Effector CD4-positive, alpha-beta T cell (primary cell): ENCODE measurements at places on chromosomes 7 and 10.

- DNase-seq, result peak; percentile 14
These were observed 197.4 kb downstream of the RNLS start for GRCh38 chr10:88385601-88386203.

DNA sequence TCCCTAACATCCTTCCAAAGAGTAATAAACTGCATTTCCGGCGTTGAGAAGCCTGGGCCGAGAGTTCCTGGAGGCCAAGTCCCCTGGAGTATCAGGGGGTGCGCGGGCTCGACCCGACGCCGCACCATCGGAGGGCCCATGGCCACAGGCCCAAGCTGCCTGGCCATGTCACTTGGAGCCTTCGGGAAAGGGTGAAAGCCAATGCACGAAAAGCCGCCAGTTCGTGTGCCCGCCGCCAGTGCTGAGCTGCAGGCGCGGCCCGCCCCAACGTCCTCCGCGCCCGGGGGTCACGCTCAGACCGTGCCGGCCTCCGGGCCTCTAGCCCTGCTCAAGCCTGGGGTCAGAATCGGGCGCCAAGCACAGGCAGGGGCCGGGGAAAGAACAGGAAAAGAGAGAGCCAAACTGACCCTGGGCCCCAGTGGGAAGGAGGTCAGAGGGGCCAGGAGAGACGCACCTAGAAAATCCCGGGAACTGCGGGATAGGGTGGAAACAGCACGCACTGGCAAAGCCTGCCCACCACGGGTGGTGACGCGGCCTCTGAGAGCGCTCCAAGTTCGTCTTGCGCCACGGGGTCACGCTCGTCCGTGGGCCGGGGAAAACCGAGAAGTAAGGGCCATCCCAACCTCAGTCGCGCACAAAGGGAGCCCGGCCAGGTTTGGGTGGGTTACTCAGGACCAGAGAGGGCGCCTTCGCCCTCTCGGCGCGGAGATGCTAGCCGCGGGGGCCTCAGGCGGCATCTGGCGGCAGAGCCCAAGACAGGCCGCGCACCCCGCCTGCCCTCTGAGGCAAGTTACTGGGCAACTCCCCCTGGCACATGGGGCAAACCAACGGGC, 4.2 kb upstream of the EBF3 start:
- DNase-seq, result no peak

GRCh38 chr7:7718492-7718891, at the start of gene RPA3:
TSS of gene RPA3 (minus strand) at chr7:7718607. CDS start at chr7:7640418, 78,189 bp downstream.
- no peak for DNase-seq

DNA sequence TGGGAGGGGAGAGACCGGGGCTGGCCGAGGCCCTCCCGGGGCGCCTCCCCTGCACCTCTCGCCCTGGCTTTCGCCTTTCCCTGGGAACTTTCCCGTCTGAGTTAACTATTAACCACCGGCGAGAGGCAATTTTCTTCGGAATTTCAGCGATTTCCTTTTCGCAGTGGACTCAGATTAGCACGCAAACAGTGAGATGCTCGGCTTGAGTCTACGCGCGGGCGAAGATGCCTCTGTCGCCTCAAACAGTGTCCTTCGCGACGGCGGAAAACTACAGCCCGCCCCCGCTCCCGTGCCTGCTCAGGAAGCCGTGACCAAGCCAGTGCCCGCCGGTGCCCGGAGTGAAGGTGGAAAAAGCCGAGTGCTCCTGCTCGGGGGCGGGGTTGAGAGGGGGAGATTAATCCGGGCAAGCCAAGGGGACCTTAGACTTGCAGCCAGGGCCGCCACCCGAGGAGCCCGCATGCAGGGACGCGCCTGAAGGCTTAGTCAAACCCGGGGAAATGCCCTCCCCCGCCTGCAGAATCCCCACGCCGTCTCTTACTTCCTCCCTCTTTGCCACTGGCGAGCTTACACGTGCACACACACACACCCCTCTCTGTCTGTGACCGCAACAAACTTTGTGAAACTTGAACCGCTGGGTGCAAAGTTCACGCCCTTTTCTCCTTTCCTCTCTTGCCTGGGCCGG, 14.5 kb upstream of the PAX2 start:
- DNase-seq, result no peak

DNA sequence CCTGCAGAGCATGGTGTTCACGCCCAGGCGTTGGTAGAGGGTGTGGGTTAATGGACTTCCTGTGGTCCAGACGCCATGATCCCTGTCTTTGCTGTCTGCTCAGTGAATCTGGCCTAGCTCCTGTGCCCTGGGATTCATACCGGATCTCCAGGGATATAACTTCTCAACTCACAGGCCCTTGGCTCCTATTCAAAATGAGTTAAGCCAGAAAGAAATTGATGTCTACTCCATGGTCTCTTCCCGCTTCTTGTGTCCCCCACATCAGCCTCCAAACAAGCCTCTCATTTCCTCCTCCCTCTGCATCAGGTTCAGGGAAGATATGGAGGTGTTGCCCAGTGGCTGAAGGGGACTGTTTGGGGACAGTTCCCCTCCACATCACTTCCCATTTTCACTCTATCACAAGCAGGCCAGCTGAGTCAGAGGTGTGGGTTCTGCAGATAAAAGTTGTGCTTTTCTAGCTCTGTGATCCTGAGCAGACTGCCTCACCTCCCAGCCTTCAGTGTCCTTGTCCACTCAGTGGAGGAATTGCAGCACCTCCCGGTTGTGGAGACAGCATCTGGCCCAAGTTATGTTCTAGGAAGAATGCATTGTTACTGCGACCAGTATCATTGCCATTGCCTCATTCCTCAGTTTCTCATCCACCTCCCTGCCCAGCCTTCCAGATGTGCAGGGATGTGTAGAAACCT, 22.5 kb downstream of the AKR1E2 start:
- DNase-seq, result no peak

DNA sequence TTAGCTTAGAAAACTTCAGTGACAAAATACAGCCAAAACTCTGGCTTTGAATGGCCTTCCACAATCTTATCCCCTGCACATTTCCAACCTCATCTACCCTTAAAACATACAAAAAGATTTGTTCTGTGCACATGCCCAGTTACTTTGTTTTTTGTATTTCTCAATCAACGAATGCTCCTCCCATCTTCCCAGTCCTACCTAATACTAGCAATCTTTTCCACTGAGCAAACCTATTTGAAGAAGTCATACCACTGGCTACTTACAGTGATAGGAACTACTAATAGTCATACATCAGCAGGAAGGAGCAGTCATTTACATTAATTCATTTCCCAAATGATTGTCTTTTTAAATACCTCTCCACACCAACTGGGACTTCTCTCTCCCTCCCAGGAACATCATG, 2.5 kb downstream of the USP54 start:
- DNase-seq, result no peak

DNA sequence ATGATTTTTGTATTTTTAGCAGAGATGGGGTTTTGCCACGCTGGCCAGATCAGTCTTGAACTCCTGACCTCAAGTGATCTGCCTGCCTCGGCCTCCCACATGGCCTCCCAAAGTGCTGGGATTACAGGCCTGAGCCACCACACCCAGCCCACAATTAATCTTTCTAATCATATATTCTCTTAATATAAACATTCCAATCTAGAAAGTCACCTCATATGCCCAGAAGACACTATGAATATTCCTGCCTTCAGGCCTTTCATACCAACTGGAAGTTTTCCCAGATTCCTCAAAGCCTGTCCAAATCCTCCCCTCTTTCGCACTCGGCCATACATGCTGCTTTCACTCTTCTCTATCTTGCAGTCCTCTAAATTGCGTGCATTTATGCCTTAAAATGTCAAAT, 32.6 kb downstream of the PDZD8 start:
- no peak for DNase-seq

GRCh38 chr7:129925416-129926002, 27.3 kb downstream of the UBE2H start:
- DNase-seq, result no peak

GRCh38 chr10:36489181-36489580, 636.2 kb upstream of the ANKRD30A start:
- no peak for DNase-seq

GRCh38 chr7:126501617-126502016, 751.1 kb downstream of the GRM8 start:
- no peak for DNase-seq

DNA sequence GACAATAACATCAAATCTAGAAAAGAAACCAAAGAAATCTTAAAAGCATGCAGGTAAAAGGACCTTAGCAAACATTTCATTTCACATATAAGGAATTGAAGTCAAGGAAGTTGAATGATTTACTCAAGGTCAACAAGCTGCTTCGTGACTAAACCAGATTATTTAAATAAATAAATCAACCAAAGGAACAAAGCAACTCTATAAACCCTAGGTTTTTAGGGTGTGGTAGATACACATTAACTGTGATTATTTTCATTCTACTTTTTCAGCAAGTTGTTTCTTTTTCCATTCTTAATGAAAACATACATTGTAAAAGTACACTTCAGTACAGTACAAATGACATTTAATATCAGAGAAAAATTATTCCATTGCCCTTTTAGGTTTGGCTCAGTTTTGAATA, 382.0 kb upstream of the STEAP1 start:
- DNase-seq, result no peak

GRCh38 chr10:49831352-49832035, 69.4 kb upstream of the OGDHL start:
- no peak for DNase-seq

DNA sequence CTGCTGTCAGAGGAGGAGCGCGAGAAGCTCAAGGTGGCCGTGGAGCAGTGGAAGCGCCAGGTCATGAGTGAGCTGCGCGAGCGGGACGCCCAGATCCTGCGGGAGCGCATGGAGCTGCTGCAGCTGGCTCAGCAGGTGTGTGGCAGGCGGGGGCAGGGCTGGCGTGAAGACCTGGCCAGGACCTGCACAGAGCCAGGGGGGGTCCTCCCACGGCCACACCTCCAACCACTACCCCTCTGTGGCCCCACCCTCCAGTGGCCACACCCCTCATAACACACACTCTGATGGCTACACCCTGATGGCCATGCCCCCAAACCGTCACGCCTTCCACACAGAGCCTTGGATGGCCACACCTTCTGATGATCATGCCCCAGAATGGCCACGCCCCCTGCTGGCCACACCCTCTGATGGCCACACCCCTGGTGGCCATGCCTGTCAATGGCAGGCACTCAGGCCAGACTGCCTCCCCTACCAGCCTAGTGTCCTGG, 23.4 kb upstream of the DPYSL4 start:
- no peak for DNase-seq

- no peak for DNase-seq
These were observed 35.8 kb upstream of the CDK1 start for GRCh38 chr10:60742512-60742911.
